Endothelial cell (in vitro differentiated cells): ENCODE measurements at places on chromosomes 16 and 17.

DNA sequence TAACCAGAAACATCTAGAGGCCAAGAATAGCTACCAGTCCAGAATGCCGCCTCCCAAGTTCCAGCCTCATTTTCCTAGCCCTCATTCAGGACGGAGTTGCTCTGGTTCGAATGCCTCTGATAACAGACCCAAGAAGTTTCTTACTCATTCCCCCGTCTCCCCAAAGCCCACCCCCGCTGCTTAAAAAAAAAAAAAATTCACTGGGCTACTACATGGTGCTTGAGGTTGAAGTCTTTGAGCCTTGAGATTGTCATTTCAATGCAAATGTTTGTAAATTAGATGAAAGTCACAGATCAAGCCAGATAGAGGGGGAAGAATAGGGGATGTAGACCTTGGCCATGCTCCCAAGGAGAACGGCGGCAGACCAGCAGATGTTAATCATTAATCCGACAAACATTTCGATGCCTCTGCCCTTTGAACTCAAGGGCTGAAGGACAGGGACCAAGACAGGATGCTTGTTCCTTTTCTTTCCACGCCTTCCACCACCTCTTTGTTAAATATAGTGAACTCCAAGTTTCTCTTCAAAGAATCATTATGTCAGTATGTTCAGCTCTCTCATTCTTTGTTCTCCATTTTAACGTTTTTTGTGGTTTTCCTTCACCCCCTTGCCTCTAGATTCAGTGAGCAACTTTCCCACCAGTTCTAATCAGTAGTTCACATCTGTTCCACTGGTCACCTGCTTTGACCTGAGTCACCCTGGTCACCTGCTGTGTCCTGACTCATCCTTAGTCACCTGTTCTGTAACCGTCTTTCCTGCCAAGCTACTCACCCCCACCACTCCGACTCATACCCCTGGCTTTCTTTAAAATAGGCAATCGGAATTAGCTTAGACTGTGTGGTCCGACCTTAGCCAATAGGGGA is 190.3 kb downstream of the CPPED1 start:
- no peak overlapping the region for H3K4me3 ChIP-seq
- DNase-seq, result no peak
- no peak overlapping the region for H3K27ac ChIP-seq
- H3K27me3 ChIP-seq, result no peaks in the 10 kb centered on the region
- no peaks in the 10 kb centered on the region for H3K36me3 ChIP-seq

- no peak overlapping the region for H3K4me3 ChIP-seq
- H3K4me1 ChIP-seq, result peaks cover 10% of the 10 kb centered on the region
- H3K36me3 ChIP-seq, result peaks cover 5% of the 10 kb centered on the region
- no peak for DNase-seq
These were observed 50.3 kb downstream of the PITPNC1 start for GRCh38 chr17:67427424-67427823.

DNA sequence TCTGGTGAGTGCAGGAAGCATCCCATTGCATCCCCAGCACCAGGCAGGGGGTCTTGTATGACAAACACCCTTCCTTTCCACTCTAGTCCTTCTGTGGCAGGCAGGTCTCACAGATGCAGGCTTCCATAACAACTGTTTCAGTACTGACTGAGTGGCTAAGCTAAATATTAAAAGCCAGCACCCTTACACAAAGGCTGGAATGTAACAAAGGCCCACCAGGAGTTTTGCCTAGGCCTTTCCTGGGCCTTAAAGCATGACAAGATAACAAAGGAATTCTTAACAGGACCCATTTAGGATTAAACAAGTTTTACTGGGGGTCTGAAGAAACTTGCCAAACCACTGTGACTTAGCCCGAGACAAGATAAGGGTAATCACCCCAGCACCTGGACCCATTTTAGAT is 228.9 kb upstream of the RPL38 start:
- peaks cover 5% of the 10 kb centered on the region for H3K27me3 ChIP-seq
- no peaks in the 10 kb centered on the region for H3K4me1 ChIP-seq
- H3K27ac ChIP-seq, result no peak overlapping the region
- H3K36me3 ChIP-seq, result peaks cover 4% of the 10 kb centered on the region

- H3K36me3 ChIP-seq, result peaks cover 63% of the 10 kb centered on the region
- DNase-seq, result no peak
- peaks cover 7% of the 10 kb centered on the region for H3K27me3 ChIP-seq
- no peak overlapping the region for H3K4me3 ChIP-seq
- no peak overlapping the region for H3K27ac ChIP-seq
- H3K4me1 ChIP-seq, result peaks cover 3% of the 10 kb centered on the region
These were observed 61.2 kb upstream of the ENDOV start for GRCh38 chr17:80353718-80354275.

DNA sequence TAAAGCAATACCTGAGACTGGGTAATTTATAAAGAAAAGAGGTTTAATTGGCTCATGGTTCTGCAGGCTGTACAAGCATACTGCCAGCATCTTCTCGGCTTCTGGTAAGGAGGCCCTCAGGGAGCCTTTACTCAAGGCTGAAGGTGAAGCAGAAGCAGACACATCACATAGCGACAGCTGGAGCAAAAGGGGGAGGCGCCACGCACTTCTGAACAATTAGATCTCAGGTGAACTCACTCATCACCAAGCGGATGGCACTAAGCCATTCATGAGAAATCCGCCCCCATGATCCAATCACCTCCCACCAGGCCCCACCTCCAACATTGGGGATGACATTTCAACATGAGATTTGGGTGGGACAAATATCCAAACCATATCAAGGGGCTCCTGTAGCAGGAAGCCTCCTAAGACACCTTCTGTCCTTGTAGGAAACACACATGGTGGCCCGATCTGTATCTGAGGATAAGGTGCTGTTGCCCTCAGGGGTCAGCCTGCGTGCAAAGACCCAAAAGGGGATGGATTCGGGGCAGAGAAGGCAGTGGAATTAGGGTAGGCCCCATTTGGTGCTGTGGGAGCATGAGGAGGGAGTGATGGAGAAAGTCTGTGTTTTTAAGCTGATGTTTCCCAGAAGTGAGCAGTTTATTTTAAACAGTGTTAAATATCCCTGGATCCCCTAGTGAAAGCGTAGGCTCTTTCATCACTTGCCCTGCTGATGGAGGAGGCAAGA is 23.0 kb downstream of the IL21R start:
- no peaks in the 10 kb centered on the region for H3K36me3 ChIP-seq
- H3K4me3 ChIP-seq, result no peak overlapping the region
- H3K27me3 ChIP-seq, result no peaks in the 10 kb centered on the region
- no peak overlapping the region for H3K27ac ChIP-seq
- DNase-seq, result peak; percentile 0

DNA sequence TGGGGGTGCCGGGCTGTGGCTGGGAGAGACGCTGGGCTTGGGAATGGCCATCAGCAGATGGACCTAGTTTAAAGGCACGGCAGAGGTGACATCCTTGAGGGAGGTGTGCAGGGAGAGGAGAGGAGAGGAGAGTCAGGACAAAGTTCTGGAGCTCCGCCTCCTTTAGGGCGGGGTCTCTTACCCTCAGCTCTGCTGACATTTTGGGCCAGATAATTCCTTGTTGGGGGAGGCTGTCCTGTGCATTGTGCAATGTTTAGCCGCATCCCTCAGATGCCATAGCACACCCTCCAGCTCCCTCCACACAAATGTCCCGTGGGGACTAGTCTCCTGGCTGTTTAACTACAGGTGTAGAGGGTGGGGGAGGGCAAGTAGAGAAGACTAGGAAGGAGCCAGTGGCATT is 48.3 kb downstream of the ARHGAP23 start:
- H3K4me1 ChIP-seq, result peaks cover 17% of the 10 kb centered on the region
- H3K36me3 ChIP-seq, result peaks cover 33% of the 10 kb centered on the region
- peaks cover 8% of the 10 kb centered on the region for H3K27me3 ChIP-seq
- peak overlapping the region; percentile 21 for H3K4me3 ChIP-seq

- no peak overlapping the region for H3K4me3 ChIP-seq
- no peak overlapping the region for H3K27ac ChIP-seq
- no peaks in the 10 kb centered on the region for H3K27me3 ChIP-seq
- DNase-seq, result no peak
These were observed 109.7 kb downstream of the PLCG2 start for GRCh38 chr16:81888520-81889394.

- no peak overlapping the region for H3K27ac ChIP-seq
- peaks cover 3% of the 10 kb centered on the region for H3K27me3 ChIP-seq
- no peak for DNase-seq
- H3K4me1 ChIP-seq, result peaks cover 8% of the 10 kb centered on the region
- H3K36me3 ChIP-seq, result no peaks in the 10 kb centered on the region
These were observed 14.7 kb downstream of the PEMT start for GRCh38 chr17:17576772-17577234.

GRCh38 chr16:3665508-3665907 is 11.0 kb downstream of the DNASE1 start:
- peaks cover 8% of the 10 kb centered on the region for H3K27me3 ChIP-seq
- no peak for DNase-seq
- H3K36me3 ChIP-seq, result peaks cover 29% of the 10 kb centered on the region

- DNase-seq, result no peak
- peak overlapping the region; percentile 74 for H3K27ac ChIP-seq
- peaks cover 32% of the 10 kb centered on the region for H3K4me1 ChIP-seq
- H3K4me3 ChIP-seq, result no peak overlapping the region
- H3K27me3 ChIP-seq, result peaks cover 2% of the 10 kb centered on the region
These were observed 215.3 kb downstream of the C16orf95 start for GRCh38 chr16:87101903-87102302.

GRCh38 chr16:80197741-80198201 is 343.0 kb upstream of the DYNLRB2 start:
- no peak overlapping the region for H3K27ac ChIP-seq
- no peak overlapping the region for H3K4me3 ChIP-seq
- no peak for DNase-seq
- no peaks in the 10 kb centered on the region for H3K36me3 ChIP-seq
- no peaks in the 10 kb centered on the region for H3K27me3 ChIP-seq
- no peaks in the 10 kb centered on the region for H3K4me1 ChIP-seq

DNA sequence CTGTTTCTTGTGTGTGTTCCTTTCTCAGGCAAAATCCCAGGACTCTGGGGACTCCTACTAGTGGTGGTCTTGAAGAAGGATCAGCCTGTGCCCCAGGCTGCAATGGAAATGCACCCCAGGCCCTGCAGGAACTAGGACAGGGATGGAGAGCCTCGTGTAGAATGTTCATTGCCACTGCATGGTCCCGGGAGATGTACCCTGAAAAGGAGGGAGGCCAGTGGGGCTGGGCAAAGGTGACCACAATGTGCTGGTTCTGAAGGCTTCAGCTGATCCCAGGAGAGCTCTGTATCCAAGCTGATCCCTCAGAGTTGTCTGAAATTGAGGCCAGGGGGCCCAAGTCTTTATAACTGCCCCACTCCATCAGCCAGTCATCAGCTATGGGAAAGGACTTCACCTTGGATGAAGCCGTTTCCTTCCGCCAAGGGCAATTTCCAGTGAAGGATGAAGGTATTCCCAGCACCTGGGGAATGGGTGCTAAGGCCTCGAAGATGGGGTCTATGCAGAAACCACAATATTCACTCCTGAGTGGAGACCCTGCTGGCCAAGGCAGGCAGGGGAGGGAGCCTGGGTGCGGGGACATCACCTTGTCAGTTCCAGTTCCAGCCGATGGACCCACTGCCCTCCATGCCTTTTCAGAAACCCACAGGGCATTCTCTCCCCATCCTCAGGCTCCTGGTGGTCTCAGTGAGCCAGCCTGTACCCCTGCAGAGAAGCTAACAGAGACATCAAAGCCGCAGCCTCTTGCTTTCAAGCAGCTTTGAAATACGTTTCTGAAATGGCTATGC is 59.9 kb upstream of the CDH5 start:
- no peak for DNase-seq
- H3K27ac ChIP-seq, result no peak overlapping the region
- H3K36me3 ChIP-seq, result peaks cover 16% of the 10 kb centered on the region
